ENCODE measurements at places on chromosomes 13 and 19.

GRCh38 chr19:28504139-28504538, 708.8 kb downstream of the UQCRFS1 start:
- no peak for DNase-seq

DNA sequence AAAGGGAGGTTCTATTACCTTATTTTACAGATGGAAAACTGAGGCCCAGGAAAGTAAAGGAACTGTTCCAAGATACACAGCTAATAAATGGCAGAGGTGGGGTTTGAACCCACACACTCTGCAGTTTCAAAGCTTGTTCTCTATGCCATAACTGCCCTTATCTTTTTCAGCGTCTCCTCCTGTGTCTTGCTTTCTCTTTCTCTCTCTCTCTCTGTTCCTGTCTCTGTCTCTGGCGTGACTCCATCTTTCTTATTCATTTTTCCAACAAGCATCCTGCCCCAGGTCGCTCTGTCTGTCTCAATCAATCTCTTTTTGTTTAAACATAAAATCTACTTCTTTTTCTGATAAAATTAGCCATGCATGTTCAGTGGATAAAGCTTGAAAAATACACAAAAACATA, 3.2 kb upstream of the IFNL4 start:
- no peak for DNase-seq

GRCh38 chr19:3108775-3109174, 14.6 kb downstream of the GNA11 start:
- peak; percentile 66 for DNase-seq

DNA sequence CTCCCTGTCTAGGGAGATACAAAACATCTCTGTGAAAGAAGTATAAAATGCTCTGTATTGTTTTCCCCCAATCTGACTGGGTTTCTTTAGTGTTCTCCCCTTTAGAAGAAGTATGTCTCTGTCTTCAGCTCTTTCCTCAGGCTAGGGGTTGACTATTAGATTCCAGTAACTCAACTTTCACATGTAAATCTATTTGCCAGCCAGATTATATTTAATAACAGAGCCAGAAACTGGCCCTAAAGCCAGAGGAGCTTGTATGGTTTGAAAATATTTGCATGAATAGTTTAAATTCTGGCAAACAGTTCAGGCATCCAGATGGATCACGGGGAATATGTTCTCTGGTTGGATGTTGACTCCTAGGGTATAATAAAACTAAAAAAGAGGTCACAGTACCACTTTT, 22.3 kb upstream of the CYSLTR2 start:
- DNase-seq: no peak

Data from GM12892 (cell line).